ENCODE measurements at places on chromosomes 3 and 15.

DNA sequence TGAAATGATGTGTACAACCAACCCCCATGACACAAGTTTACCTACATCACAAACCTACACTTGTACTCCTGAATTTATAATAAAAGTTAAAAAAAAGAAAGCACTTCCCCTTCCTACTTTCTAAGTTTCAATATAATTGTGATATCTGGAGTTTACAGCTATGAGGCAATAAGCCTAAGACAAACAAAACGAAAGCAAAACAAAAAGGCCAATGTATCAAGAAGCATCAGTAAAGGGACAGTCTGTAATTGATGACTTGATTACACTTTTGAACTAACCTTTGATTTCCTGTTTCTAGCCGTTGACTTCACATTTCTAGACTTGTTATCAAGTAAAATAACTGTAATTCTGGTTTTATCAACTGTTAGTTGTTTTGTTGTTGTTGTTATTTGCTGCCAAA lies 187.5 kb upstream of the CNTN3 start:
- DNase-seq: no peak

GRCh38 chr3:69646287-69647067 lies 92.8 kb upstream of the MITF start:
- no peak for DNase-seq

DNA sequence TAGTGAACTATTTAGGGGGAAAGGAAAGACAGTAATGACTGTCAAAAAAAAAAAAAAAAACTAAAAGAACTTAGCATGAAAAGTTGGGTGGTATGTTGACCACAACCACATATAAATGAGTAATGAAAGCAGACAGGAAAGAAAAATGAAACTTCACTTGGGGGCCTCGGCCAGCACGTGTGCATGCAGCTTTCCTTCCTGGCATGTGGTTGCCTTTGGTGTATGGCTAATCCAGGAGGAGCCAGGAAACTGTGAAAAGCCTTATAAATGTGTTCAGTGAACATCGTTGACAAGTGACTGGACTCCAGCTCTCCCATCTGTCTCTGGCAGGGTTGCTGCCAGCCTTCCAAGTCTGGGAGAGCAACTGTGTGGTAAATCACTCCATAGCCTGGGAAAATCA lies 195.1 kb downstream of the DTWD1 start:
- DNase-seq: peak; percentile 3

GRCh38 chr15:101193806-101194545 lies 57.9 kb downstream of the CHSY1 start:
- no peak for DNase-seq

DNA sequence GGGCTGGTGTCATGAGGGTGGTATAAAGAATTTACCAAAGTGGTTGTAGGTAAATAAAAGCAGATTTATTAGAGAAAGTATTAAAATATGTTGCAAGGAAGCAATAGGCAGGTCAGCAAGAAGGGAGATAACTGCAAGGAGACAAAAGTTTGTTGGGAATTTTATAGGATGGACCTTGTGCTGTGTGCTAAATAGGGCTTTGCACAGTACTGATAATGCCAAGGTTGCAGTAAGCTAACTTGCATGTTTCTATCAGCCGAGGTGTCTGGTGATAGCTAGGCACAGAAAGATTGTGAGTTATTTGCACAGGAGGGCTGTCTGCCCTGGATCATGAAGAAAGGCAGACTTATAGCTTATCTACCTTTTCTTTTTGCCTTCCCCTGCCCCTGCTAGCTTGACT lies 102.5 kb upstream of the SPRED1 start:
- DNase-seq: no peak

DNA sequence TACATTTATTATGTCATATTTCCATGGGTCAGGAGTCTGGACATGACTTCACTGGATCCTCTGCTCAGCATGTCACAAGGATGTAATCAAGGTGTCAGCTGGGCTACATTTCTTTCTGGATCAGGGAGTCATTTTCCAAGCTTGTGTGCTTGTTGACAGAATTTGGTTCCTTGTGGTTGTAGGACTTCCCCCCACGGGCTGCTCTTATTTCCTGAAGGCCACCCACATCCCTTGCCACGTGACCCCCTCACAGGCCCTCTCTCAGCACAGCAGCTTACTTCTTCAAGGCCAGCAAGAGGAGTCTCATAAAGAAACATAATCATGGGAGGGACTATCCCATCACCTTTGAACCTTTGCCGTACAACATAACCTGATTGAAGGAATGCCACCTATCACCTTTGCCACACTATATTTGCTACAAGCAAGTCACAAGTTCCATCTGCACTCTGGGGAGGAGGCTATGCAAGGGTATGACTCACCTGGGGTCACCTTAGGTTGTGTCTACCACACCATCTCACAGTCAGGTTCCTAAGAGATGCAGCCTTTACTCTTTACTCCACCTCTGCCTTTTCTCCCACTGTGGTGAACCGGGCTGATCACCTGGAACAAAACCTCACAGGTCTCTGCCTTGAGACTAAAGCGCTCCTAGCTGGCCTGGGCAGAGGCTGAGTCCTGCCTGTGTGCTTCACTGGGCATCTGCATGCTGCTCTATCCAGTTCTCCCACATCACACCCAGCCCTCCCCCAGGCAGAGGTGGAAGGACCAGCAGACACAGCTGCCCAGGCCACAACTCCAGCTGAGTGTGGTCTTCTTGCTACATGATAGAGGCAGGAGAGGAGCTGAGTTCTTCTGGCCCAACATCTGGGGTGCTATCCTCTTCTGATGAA lies 13.5 kb downstream of the RAB6B start:
- DNase-seq: no peak

- peak; percentile 6 for DNase-seq
Observed at GRCh38 chr15:79130535-79131130, 40.1 kb upstream of the RASGRF1 start.

- no peak for DNase-seq
Observed at GRCh38 chr15:25882466-25882865, 19.3 kb upstream of the ATP10A start.

- DNase-seq: no peak
Observed at GRCh38 chr3:68874551-68875348, 57.6 kb downstream of the TAFA4 start.

DNA sequence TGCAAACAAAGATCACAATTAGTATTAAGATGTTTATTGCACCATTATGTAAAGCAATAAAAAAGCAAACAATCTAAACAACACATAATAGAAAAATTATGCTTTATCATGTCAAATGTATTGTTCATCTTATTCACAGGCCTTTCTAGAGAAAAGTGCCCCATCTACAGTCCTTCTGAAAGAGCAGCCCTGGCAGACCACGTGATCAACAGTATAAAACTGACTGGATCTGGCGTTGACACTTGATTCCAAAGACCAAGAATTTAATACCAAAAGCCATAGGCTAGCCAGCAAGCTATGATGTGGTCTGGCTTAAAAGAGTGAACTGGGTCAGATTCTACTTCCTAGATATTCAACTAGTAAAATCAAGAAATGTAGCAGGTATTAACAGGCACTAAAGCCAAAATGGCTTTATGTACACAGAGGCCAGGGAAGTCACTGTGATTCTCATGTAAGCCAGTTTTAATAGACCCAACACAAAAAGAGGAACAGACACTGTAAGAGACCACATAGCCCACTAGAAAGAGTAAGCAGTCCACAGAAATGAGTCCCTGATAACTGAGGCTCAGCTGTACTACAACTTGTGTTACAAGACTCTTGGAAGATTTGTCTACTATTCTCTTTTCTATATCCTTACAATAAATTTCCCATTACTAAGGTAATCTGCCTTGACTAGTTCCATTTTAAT lies 32.5 kb downstream of the DMXL2 start:
- no peak for DNase-seq

- no peak for DNase-seq
Observed at GRCh38 chr3:54985856-54986255, 58.0 kb upstream of the LRTM1 start.

- no peak for DNase-seq
Observed at GRCh38 chr15:92079647-92080255, 226.2 kb downstream of the SLCO3A1 start.

GRCh38 chr15:48946074-48946839 lies 17.5 kb downstream of the SHC4 start:
- peak; percentile 25 for DNase-seq

GRCh38 chr3:76998555-76998954 lies 41.3 kb upstream of the ROBO2 start:
- no peak for DNase-seq

GRCh38 chr3:194723846-194724618 lies 38.3 kb downstream of the FAM43A start:
- no peak for DNase-seq

- DNase-seq: no peak
Observed at GRCh38 chr3:167814441-167814951, 79.0 kb downstream of the SERPINI1 start.

DNA sequence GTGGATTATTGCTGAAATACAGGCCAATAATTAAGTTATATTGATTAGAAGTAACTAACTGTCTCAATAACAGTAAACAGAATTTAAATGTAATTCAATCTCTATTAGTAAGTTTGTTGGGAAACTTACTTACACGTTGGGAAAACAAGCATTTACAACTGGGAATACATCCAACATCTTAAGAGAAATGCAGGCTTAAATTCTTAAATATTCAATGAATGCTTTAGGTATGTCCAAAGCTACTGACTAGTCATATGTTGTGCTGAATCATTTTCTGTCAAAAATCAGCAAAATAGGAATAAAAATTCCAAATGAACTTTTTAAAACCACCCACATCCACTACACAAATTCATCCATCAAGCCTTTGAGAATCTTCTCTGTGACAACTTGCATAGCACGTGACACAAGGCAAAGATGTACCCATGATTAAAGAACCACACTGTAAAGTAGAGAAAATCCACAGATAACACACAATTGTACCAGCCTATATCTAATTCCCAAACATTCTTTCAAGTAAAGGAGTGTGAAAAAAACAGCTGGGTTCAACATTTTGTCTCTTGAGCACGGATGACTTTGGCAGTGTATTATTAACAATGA lies 60.0 kb downstream of the NMNAT3 start:
- no peak for DNase-seq

DNA sequence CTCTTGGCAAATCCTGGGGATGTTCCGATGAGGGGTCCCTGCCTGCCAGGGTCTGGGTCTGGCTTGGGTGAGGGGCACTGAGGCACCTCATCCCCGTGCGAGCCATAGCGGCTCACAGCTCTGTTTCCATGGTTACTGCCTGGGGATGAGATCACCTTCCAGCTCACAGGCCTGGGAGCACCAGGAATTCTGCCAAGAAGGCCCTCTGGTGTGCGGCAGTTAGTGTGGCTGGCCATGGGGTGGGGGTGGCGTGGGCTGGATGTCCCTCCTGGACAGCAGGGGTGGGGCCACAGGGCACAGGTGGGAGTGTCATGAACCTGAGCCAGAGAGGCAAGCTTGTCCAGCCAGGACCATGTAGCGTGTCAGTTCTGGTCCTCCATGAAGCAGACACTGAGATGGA lies 22.1 kb upstream of the PRR23E start:
- DNase-seq: peak; percentile 94

GRCh38 chr3:122416966-122417365 lies 1.1 kb upstream of the WDR5B start:
- no peak for DNase-seq

GRCh38 chr15:101062471-101063171 lies 143.5 kb downstream of the LRRK1 start:
- DNase-seq: no peak

DNA sequence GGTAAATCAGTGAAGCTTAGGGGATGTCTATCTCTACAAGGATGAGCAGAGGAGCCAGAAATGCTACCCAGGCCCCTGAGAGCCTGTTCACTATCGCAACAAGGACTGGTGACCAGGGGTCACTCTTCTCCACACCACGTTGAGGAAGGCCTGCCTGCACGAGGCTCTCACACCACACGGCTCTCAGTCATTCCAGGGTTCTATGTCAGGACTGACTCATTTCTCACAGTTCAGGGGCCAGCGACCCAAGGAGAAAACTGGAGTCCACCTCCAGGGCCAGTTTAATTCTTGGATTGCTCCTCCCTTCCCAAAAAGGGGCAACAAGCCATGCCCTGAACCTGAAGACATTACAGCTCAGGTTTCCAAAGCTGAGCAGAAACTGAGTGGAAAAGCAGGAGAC lies 33.9 kb downstream of the ANP32A start:
- no peak for DNase-seq

GRCh38 chr3:141231952-141232823 lies 563 bp downstream of the PXYLP1 start:
- DNase-seq: peak; percentile 66

DNA sequence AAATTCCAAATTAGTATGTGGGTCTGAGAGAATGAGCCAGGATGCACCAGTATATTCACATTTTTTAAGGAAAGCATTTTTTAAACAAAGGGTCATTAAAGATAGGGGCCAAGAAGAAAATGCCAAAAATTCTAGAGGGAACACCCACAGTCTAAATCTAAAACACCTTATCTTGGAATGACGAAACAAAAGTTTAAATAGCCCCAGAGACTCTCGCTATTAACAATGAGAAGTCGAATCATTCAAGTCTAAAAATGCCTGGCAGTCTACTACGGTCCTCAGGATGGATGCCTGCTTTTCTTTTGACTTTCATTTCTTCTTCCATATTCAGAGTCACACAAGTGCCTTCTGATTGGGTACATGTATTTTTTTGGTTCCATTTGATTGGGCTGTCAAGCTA lies 66.3 kb downstream of the SSUH2 start:
- DNase-seq: no peak

DNA sequence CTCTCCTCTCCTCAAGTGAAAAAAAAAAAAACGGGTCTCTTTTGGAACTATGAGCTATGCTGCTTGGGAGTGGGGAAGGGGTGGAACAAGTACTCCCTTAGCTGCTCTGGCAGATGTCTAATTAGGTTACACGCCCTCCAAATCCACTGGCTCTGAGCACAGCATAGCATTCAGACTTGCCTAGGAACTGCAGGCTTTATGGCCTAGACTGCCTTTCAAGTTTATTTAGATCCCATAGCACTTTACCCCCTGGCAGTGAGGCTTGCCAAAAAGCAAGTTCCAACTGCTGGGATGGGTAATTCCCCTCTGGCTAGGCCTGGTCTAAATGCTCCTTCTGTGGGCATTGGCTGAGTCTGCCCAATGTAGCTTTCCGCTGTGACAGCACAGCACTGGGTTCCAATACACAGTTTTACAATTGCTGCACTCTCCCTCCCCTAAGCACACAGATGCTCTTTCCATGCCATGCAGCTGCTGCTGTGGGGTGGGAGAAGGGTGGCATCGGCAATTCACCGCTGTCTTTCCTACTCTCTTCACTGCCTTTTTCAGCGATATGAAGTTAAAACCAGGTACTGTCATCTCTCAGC lies 152.8 kb downstream of the KCNAB1 start:
- no peak for DNase-seq

GRCh38 chr15:52423852-52424251 lies 104.8 kb downstream of the MYO5A start:
- DNase-seq: no peak

GRCh38 chr15:43251185-43251870 lies 15.4 kb downstream of the TGM5 start:
- DNase-seq: no peak

- no peak for DNase-seq
Observed at GRCh38 chr3:30256474-30256873, 349.9 kb upstream of the TGFBR2 start.

- no peak for DNase-seq
Observed at GRCh38 chr15:72786242-72786641, 2.7 kb upstream of the ADPGK start.

GRCh38 chr3:171491361-171491760 lies 31.2 kb upstream of the TNIK start:
- DNase-seq: no peak

- DNase-seq: no peak
Observed at GRCh38 chr15:38896647-38897046, 332.0 kb upstream of the RASGRP1 start.
